H4 (cell line): ENCODE measurements at places on chromosomes 3 and 15.

- no peak for DNase-seq
These were observed 78.3 kb downstream of the CBLB start for GRCh38 chr3:105790534-105790933.

GRCh38 chr3:40645883-40646282, 121.1 kb downstream of the ZNF621 start:
- no peak for DNase-seq

GRCh38 chr3:133591271-133591742, 17.8 kb downstream of the CDV3 start:
- DNase-seq: no peak

DNA sequence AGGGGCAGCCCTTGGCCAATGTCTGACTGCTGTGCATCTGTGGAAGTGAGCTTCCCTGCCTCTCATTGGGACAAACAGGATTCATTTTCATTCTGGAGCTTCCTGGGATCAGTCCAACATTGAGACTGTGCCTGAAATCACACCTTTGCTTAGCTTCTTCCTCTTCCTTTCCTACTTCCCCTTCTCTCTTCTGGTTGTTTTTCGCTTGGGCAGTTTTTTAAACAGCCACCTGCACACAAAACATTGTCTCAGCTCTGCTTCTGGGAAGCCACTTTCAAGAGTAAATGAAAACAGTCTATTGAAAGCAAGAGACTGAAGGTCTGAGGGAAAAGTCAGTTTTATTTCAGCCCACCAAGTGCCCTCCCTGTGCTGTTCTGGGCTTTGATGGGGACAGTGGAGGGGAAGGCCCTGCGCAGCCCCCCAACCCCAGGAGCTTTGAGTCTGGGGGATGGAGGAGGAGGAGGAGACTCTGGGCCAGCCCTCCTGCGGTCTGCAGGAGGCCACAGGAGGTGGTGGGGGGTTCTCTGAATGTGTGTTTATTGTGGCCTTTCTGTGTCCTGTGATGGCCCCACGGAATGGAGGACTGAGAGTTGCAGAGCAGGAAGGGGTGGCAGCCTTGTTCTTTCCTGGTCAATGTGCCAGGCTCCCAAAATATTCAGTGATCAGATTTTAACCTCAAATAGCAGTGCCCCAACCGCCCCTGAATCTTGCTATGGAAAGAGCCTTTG, 7.8 kb upstream of the ISLR2 start:
- no peak for DNase-seq

GRCh38 chr3:4834403-4834866, 144.8 kb upstream of the BHLHE40 start:
- no peak for DNase-seq

GRCh38 chr3:12803371-12803770, 6.9 kb downstream of the CAND2 start:
- DNase-seq: no peak

- no peak for DNase-seq
These were observed 246.5 kb upstream of the MDFIC2 start for GRCh38 chr3:70558956-70559355.

GRCh38 chr3:27022096-27022761, 347.0 kb downstream of the NEK10 start:
- no peak for DNase-seq

GRCh38 chr3:25476639-25477038, 48.6 kb downstream of the RARB start:
- no peak for DNase-seq

- no peak for DNase-seq
These were observed 32.3 kb upstream of the SEMA3F start for GRCh38 chr3:50122661-50123391.

GRCh38 chr3:184188080-184188479, 2.1 kb downstream of the ABCF3 start:
- no peak for DNase-seq

DNA sequence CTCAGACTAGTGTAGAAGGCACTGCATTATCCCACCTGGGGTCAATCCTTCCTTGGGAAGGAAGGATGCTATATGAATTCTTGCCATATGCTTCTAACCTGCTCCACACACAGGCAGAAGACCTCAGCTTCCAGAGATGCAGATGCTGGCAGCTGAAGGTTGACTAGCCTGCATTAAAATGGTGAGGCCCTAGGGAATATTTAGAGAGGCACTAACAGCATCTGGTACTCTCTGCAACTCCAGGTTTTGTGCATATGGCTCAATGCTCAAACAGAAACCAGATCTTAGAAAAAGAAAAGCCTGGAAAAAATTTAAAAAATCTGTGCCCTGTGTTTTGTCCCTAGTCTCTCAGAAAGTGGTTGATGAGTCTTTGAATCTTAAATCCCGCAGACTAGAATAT, 56.0 kb upstream of the MYRIP start:
- no peak for DNase-seq

DNA sequence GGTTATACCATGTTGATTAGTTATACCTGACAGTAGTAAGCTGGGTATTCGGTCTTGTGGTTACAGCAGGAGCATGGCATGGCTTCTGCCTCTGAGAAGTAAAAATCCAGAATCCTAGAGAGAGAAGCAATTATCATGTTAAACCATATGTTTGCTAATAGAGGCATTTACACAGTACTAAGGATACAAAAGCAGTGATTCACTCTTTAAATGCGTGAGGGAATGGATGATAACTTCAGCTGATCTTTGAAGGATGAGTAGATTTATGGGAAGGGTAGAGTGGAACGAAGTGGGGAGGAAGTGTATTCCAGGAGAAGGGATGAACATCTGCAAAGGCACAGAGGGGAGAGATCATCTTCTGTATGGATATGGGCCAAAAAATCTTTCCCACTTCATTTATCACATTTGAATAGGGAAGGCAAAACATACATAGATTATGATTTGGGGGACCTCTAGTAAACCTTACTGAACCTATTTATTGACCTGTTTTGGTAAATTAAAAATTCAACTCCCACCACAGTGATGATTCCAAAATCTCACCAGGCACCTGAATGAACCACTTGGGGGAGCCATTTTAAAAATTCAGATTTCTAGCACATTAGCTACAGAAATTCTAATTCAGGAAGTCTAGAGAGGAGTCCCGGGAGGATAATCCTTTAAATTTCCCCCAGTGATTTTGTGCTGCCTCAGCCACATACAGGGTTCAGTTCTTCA, 35.1 kb downstream of the IGSF10 start:
- no peak for DNase-seq

GRCh38 chr3:23815879-23816278, 10.1 kb downstream of the UBE2E1 start:
- no peak for DNase-seq

- peak; percentile 82 for DNase-seq
These were observed 36.4 kb downstream of the WWTR1 start for GRCh38 chr3:149621218-149622005.

DNA sequence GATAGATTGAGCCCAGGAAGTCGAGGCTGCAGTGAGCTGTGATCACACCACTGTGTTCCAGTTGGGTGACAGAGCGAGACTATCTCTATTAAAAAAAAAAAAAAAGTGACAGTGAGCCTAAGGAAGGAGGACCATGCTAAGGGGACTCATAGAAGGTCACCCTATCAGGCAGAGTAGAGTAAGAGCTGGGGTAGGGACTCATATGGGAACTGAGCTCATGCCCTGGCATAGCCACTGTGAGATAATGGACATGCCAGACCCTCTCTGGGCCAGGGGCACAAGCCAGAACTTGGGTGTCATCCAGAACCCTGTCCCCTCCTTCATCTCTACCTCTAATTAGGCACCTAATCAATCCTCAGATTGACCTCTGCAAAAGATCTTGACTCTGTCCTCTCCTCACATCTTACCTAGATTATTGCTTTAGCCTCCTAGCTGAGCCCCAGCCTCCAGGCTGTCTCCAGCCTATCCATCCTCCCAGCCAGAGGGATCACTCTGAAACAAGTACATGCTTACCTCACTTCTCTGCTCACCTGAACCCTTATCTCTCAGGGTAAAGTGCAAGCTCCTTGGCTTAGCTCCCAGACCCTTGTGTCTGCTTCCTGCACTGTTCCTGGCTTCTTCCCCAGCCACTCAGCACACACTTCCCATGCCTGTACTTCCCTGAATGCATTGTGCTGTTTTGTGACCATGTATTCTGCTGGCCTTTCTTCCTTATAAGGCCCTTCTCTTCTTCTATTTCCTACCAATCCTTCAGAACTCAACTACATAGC, 76.4 kb downstream of the DAPK2 start:
- no peak for DNase-seq

DNA sequence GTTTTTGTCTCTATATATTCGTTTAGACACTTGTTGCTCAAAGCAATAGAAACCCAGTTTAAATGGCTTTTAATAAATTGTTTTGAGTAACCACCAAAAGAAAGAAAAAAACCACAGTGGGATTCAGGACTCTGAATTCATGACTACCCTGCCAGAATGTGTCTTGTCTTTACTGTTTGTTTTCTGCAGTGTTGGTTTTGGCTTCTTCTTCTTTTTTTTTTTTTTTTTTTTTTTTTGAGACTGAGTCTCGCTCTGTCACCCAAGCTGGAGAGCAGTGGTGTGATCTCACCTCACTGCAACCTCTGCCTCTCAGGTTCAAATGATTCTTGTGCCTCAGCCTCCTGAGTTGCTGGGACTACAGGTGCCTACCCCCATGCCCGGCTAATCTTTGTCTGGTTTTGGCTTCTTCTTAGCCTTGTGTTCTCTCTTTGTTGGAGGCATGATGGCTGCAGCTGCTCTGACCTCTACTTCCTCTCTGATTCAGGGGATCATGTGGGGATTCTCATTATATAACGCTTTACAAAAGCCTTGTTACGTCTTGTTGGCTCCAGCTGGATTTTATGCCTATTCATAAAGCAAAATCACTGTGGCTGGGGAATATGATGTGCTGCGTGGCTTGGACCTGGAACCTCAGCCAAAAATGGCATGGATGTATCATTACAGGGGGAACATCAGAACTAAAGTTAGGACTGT, 54.0 kb downstream of the PLS1 start:
- no peak for DNase-seq

- DNase-seq: no peak
These were observed 536.1 kb downstream of the AGBL1 start for GRCh38 chr15:86615816-86616215.

GRCh38 chr3:45800611-45801010, 4.3 kb upstream of the SLC6A20 start:
- no peak for DNase-seq

DNA sequence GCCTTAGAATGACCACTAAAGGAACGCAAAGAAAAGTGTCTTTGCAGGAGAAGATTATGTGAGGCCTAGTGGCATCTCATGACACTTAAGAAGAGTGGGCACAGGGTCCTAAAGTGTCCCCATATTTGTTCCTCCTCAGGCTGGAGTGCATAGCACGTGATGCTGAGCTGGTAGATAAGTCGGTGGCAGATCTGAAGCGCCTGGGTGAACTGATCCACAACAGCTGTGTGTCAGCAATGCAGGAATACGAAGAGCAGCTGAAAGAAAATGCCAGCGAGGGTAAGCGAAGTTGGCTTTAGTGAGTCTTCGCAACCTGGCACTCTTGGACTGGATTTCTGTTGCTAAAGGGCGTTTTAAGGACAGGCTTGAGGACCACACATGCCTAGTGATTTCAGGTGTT, 92.6 kb downstream of the CHD2 start:
- no peak for DNase-seq

DNA sequence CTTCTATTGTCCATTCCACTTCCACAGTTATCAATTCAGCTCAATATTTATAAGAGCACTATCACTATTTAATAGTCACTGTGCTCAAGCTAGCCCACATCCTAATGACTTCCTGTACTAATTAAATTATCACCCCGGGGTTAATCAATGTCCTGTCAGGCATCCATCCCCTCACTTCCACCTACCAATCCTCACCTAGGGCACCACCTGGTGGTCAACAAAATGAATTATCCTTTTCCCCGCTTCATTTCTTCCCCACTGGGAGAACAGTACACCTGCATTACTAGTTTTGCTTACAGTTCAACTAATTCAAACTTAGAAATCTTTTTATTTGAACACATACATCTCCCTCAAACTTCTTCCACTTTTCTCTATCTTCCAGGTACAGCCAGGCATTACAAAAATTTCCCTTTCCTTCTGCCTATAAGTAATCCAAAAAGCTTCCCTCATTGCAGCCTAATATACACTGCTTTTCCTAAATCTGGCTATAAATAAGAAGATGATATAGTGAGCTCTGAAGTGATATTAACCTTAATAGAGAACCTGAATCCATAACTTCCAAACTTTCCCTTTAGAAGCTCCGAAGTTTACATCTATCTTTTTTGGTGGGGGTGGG, 68.5 kb downstream of the TMCC1 start:
- DNase-seq: peak; percentile 52

DNA sequence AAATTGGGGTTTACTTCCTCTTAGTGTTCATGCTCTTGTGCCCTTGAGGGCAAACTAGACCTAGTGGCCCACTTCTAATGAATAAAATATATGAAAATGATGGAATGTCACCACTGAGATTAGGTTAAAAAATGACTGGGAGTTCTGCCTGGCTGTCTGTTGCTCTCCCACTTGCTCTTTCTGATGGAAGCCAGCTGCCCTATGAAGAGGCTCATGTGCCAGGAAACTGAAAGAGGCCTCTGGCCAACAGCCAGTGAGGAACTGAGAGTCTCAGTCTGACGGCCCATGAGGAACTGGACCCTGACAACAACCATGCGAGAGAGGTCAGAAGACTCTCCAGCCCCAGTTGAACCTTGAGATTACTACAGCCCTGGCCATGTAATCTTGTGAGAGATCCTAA, 107.1 kb upstream of the FHIT start:
- DNase-seq: peak; percentile 4

GRCh38 chr3:25723802-25724201, 59.1 kb upstream of the TOP2B start:
- DNase-seq: no peak

GRCh38 chr3:112253301-112253971, 40.6 kb downstream of the SLC9C1 start:
- DNase-seq: no peak

DNA sequence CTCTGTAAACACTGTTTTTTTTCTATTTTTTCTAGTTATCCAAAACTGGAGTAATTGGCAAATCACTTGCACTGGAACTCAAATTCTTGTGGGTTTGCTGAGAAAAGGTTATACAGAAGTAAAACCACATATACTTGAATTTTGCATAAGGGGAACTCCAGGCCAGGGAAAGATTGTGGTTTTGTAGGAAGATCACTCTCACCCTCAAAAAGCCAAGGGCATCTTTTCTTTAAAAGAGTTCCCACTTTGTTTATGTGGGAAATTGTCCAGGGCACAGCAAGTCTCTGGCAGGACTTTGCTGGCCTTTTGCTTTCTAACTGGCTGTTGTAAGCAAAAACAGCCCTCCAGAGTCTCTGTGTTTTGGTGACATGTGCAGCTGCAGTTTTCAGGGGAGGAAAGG, 340.3 kb upstream of the RBMS3 start:
- peak; percentile 89 for DNase-seq

- no peak for DNase-seq
These were observed 5.8 kb downstream of the TASOR start for GRCh38 chr3:56677286-56677685.

DNA sequence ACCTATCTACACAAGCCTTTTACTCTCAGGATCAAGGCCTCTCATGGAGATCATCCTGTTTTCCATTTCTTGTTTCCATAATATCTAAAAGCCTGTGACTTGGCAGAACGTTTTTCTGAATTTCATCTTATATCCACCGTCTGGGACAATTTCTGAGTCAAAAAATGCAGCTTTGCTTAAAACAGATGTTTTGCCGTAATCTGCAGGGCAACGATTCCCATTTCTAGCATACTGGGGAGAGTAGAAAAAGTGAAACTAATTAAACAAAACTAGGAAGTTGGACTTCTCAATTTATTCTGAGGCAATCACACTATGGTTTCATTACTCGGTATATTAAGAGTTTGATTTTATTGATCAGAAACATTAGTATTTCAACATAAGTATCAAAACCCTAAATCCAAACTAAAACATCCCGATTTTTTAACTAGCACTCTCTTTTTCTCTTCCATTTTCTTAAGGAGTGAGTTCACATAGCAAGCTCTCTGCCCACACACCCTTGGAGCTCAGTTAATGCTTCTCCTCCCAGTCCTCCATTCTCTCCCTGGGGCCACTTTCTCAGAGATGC, 33.6 kb downstream of the SPATA12 start:
- DNase-seq: no peak
